ENCODE measurements at places on chromosomes 5 and 9. TPM values are rescaled to one million over a fixed set of nuclear protein-coding genes. Genes with fewer than 3 reads are reported as not detected.

Gene SEMA4D
- 2.3 TPM for total RNA-seq

Gene TMEM215
- total RNA-seq: not detected

Gene FAM81B
- not detected for total RNA-seq

Gene MAP1B
- total RNA-seq: 103 TPM

Gene PCDHA4
- 0.29 TPM for total RNA-seq

Gene ANKRD33B
- total RNA-seq: 1.6 TPM

Gene CATSPER3
- not detected for total RNA-seq

Gene MYOZ3
- total RNA-seq: not detected

Gene CMYA5
- total RNA-seq: 9.2 TPM

Gene CTNND2
- total RNA-seq: not detected

Gene MTX3
- 23.0 TPM for total RNA-seq

Gene TLX3
- not detected for total RNA-seq

Gene GNA14
- 0.17 TPM for total RNA-seq

Gene RASGEF1C
- 0.17 TPM for total RNA-seq

Gene PCDHB3
- total RNA-seq: 1.0 TPM

Gene CDKN2B
- total RNA-seq: 35.4 TPM

Gene KLF9
- 7.8 TPM for total RNA-seq

Gene LCN15
- not detected for total RNA-seq

Gene PTPRD
- 0.50 TPM for total RNA-seq

Gene TMEM167A
- 49.8 TPM for total RNA-seq

Gene LCN12
- not detected for total RNA-seq

Gene PAPPA
- total RNA-seq: 0.33 TPM

Gene CSF1R
- 1.3 TPM for total RNA-seq

Gene OBP2B
- total RNA-seq: 0.50 TPM

Gene ACER2
- total RNA-seq: 13.3 TPM

Gene IFNA14
- not detected for total RNA-seq

Gene RAB3C
- not detected for total RNA-seq

Gene ALDH1B1
- total RNA-seq: 69.8 TPM

Gene MEGF10
- total RNA-seq: not detected

Gene NUTM2G
- not detected for total RNA-seq

Gene TCF7
- 6.5 TPM for total RNA-seq

Gene FGD3
- 0.67 TPM for total RNA-seq

Gene PCDHB7
- total RNA-seq: 0.14 TPM

Gene ZDHHC11B
- total RNA-seq: not detected

Gene OTP
- total RNA-seq: not detected

Gene PPIC
- total RNA-seq: 33.9 TPM

Gene ASPN
- 0.17 TPM for total RNA-seq

Gene LVRN
- total RNA-seq: not detected

Gene INSL4
- not detected for total RNA-seq

Gene LOX
- 28.0 TPM for total RNA-seq

Gene NFIB
- 96.9 TPM for total RNA-seq

Gene CYLC2
- not detected for total RNA-seq

Gene PCDHA6
- 0.53 TPM for total RNA-seq

Gene THG1L
- 11.3 TPM for total RNA-seq

Gene PALM2AKAP2
- 49.0 TPM for total RNA-seq

Gene LCP2
- total RNA-seq: not detected

Gene PRSS3
- total RNA-seq: 1.0 TPM

Gene NRG2
- total RNA-seq: 0.48 TPM

Gene FBXL7
- total RNA-seq: 1.0 TPM

Gene CWC27
- 12.5 TPM for total RNA-seq

Gene CDH6
- total RNA-seq: not detected

Gene SPINK4
- total RNA-seq: not detected

Gene PKN3
- total RNA-seq: 0.64 TPM

Gene UBTD2
- total RNA-seq: 17.8 TPM

Gene SNX18
- total RNA-seq: 84.0 TPM

Gene PCA3
- total RNA-seq: not detected

Gene CARD6
- total RNA-seq: 0.67 TPM

Data from mammary epithelial cell (primary cell).